GM04504 (cell line): ENCODE measurements at places on chromosomes 1 and 21.

DNA sequence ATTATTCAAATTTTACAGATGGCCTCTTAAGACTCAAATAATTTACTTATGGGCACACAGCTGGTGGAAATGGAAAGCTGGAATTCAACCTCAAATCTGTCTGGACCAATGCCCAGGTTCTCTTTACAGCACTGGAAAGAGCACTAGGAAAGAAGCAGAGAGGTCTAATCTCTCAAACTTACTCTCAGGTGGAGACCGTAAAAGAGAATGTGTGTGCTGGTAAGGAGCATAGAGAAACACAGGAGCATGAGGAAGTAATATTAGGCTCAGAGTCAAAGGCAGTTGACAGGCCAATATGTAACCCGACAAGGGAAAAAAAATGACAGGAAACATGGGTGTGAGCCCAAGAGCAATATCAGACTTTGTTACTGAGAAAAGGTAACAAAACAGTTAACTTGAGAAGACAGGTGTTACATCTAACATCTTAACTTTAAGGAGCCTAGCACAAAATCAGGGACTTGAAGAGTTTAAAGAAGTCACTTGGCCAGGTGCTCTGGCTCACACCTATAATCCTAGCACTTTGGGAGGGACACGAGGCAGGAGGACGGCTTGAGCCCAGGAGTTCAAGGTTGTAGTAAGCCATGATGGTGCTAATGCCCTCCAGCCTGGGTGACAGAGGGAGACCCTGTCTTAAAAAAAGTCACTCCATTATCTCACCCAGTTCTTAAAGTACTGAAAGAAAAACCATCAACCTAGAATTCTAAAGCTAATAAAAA lies 20.7 kb downstream of the PPP1R15B start:
- no peak for DNase-seq

- DNase-seq, result no peak
These were observed 65.6 kb upstream of the DMRTA2 start for GRCh38 chr1:50488876-50489275.

DNA sequence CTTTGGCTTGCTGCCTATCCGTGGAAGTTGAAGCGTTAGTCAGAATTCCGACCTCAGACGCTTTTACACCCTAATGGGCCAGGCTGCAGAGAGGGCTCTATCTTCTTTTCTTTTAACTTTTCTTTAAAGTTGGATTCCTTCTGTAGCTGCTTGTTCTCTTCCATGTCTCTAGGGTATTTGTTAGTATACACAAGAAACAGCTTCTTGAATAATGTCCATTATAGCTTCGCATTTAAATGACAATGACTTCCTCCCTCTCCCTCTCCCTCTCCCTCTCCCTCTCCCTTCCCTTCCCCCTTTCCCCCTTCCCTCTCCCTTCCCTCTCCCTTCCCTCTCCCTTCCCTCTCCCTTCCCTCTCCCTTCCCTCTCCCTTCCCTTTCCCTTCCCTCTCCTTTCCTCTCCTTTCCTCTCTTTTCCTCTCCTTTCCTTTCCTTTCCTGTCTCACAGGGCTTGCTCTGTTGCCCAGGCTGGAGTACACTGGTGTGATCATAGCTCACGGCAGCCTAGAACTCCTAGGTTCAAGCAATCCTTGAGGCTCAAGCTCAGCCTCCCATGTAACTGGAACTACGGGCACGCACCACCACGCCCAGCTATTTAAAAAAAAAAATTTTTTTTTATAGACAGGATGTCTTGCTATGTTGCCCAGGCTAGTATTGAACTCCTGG lies 33.0 kb downstream of the RIPPLY3 start:
- DNase-seq, result no peak

DNA sequence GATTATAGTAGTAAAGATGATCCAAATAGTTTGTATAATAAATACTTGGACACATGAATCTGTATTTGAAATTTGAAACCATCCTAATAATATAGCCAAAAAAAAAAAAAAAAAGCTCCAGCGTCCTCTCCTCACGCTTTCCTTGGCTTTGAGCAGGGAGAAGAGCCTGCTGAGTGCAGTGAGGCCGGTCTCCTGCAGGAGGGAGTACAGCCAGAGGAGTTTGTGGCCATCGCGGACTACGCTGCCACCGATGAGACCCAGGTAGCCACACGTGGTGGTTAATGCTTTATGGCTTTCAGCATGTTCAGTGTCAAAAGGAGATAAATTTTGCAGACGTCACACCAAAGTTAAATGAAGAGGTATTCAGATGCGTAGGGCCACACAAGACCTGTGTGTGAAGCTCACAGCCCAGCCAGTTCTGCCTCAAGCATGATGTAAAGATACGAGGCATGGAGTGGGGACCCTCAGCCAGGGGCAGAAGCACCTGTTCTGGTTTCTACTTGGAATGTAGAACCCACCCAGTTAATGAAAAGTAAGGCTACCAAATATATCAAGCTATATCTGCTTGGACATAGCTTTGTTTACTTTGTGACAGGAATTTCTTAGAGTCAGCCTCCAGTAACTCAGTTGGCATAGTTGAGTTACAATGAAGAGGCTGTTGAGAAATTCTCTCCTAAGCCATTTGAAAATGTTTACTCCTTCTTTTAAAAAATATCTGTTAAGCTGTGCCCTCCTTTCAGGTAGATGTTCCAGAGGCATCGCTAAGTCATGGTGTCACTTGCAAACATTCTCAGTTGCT lies 8.1 kb downstream of the PRMT2 start:
- DNase-seq, result no peak

- no peak for DNase-seq
These were observed 27.2 kb downstream of the CTTNBP2NL start for GRCh38 chr1:112423207-112423606.

- no peak for DNase-seq
These were observed 85.5 kb upstream of the CACNA1E start for GRCh38 chr1:181397845-181398244.

DNA sequence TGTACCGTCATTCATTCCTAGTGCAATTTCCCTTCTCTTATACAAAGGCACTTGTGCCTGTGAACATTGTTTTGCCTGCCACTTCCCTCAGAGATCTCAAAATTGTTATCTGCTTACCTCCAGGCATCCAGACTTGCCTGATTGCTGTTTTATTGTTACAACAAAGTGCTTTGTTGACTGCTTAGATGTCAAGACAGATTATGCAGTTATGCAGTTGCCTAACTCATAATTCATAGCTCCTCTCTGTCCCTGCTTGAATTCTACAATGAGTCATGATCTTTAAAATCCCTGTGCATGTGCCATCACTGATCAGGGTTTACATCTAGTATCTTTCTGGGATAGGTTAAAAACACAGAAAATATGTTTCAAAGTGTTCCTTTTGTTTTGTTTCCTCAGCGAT lies 24.5 kb downstream of the CXADR start:
- DNase-seq, result no peak

GRCh38 chr1:162077648-162078299 lies 8.3 kb downstream of the NOS1AP start:
- DNase-seq, result no peak

- DNase-seq, result no peak
These were observed 107.4 kb upstream of the KIAA1614 start for GRCh38 chr1:180805316-180805715.

GRCh38 chr1:20377516-20378270 lies 87.0 kb downstream of the VWA5B1 start:
- no peak for DNase-seq

GRCh38 chr1:216054600-216054999 lies 368.6 kb downstream of the USH2A start:
- DNase-seq, result no peak

GRCh38 chr1:180249725-180250498 lies 19.8 kb downstream of the LHX4 start:
- DNase-seq, result no peak

DNA sequence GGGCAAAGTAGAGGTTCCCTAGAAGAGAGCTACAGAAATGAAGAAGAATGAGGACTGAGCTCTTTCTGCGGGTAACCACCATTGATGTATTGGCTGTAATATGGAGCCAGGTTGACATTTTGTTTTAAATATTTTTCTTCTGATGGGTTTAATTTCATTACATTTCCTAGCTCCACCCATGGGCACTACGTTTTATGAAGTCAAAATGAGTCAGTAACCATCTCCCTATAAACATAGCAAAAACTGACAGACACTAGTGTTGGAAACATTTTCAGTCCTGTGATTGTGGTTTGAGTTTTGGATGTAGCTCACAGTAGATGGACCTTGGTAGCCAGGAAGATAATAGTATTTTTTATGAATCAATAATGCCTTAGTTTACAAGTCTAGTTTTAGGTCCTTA lies 470.4 kb upstream of the B3GALT2 start:
- no peak for DNase-seq

DNA sequence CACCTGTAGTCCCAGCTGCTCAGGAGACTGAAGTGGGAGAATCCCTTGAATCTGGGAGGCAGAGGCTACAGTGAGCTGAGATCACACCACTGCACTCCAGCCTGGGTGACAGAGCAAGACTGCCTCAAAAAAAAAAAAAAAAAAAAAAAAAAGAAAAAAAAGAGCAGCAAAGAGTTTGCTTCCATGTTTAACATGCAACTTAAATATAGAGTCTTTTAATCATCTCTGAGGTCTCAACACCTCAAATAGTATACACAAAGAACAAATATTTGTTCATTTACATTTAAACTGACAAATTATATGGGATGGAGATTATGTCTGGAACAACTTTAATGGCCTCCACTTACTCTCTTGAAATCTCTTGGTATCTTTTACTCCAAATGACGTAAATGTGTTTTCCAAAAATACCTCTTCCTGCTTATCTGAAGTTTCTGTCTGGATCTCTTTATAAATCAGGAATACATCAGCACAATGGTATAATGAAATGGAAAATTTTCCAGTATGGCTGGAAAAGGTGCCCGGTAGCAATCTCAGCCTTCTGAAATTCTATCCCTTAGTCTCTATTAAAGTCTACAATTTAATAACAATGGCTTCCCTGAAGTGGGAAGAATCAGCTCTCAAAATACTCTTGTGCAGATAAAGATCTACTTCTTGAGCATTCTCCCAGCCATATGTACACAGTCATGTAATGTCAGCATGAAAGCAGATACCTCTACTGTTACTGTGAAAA lies 258.5 kb downstream of the OMA1 start:
- DNase-seq, result no peak

GRCh38 chr1:84587099-84587498 lies 12.9 kb upstream of the CTBS start:
- DNase-seq, result no peak

- no peak for DNase-seq
These were observed 232.1 kb downstream of the LMO4 start for GRCh38 chr1:87560601-87561360.

DNA sequence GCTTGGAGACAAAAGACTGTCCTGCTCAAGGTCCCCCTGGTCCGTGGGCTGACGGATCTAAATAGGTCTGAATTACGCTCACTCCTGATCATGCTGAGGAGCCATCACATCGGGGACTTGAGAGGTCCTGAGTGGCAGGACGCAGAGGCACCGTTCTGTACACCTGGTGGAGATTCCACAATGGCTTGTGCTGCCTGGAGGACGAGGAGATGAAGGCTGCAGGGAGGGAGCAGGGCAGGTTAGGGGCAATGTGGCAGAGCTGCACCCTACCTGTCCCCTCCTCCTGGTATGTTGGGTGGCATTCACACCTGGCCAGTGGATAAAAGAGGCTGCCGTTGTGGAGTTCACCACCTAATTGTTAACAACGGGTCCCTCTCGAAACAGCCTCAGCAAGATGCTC lies 38.7 kb downstream of the RHBG start:
- no peak for DNase-seq
